EH (cell line): ENCODE measurements at places on chromosomes 3 and 15.

GRCh38 chr15:79410237-79410636, 21.9 kb upstream of the MINAR1 start:
- DNase-seq: peak; percentile 17

- DNase-seq: peak; percentile 7
Observed at GRCh38 chr3:94173673-94174434, 111.0 kb downstream of the NSUN3 start.

GRCh38 chr15:29337156-29337959, 67.7 kb upstream of the NSMCE3 start:
- DNase-seq: peak; percentile 13

DNA sequence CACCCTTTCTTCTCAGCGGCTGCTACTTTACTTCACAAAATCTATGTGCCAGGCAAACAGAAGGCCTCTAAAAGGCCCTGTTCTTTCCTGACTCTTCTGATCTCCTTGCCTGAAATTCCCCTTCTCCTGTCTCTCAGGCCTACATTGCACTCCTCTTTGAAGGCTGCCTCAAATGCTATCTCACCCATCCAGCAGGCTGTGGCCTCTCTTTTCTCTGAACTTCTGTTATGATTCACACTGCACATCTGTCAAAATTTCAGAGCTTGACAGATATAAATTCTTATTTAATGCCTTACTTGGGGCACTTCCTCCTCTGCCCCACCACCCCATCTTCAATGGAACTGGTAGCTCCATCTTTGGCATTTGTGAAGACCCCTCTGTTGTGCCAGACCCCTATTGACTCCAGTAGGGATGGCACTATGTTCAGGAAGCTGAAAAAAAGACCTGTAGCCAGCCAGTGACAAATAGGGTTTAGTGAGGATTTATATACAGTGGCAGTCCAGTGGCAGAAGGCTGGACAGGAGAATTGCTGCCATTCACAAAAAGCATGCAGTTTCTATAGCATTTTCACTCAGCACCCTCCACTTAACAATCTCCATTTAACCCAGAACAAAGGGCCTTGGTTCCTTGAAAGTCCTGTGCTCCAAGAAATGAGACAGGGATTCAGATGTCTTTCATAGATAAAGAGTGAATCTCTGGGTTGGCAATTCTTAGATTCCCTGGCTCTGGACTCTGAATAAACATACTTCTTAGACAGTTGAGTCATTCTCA, 415.8 kb upstream of the GRM7 start:
- DNase-seq: no peak

DNA sequence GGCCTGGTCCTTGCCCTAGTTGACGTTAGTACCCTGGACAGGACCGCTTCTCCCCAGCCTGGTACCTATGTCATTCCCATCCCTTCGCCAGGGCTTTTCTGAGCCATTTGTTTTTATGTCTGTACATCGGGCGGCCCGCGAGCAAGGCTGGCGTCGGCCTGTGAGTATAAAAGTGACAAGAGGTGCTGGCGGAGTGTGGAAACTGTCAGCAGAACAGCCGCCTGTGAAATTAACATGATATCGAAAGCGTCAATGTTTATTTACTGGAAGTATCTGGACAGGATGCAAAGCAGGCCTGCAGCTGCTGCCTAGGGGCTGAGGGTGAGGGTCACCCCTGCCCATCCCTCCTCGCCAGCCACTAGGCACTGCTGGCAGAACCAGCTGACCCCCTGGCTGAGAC, 33.4 kb downstream of the LINGO1 start:
- DNase-seq: no peak

DNA sequence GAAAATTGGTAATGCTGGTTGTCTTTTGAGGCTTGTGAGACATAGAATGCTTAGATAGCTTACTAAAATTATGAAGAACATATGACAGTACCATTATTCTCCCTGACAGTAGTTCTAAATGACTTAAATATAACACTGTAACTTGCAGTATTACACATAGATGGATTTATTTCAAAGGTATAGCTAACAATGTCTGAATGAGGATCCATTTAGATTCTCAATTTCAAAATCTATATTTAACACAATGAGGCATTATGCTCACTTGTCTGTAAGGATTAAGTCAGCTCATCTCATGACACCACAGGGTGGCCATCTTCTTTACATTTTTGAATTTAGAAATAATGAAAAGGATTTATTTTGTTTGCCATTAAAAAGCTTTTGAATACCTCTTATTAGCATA, 108.4 kb downstream of the CCNL1 start:
- no peak for DNase-seq

DNA sequence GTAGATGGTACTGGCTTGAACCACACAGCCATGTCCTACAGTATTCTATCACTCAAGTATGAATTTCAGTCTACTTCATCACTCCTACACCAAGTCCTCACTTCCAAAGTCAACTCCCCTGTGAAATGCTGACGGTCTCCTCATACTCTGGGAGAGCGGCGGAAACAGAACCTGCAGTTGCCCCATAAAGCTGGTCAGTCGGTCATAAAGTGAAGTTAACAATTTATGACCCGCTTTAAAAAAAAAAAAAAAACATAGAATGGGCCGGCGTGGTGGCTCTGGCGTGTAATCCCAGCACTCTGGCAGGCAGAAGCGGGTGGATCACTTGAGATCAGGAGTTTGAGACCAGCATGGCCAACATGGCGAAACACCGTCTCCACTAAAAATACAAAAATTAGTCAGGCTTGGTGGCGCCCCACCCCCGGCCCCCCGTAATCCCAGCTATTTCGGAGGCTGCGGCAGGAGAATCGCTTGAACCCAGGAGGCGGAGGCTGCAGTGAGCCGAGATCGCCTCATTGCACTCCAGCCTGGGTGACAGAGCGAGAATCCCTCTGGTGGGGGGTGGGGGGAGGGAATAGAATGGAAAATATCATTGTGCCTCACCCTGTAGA, 2.1 kb downstream of the TRANK1 start:
- no peak for DNase-seq

DNA sequence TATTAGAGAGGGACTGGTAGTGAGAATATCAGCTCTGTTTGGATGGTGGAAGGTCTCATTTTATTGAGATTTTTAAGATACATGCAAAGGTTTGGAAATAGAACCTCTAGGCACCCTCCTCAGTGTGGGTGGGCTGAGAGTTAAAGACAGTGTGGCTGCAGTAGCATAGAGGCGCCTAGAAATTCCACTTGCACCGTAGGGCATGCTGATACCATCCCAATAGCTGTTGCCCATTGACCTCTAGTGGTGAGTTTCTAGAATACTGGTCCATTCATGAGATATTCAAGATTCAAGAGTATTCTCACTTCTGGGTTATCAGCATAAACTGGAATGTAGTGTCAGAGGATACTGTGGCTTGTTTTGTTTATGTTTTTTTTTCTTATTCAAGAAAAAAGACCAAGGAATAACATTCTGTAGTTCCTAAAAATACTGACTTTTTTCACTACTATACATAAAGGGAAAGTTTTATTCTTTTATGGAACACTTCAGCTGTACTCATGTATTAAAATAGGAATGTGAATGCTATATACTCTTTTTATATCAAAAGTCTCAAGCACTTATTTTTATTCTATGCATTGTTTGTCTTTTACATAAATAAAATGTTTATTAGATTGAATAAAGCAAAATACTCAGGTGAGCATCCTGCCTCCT, 87.2 kb downstream of the TGFBR2 start:
- peak; percentile 77 for DNase-seq

DNA sequence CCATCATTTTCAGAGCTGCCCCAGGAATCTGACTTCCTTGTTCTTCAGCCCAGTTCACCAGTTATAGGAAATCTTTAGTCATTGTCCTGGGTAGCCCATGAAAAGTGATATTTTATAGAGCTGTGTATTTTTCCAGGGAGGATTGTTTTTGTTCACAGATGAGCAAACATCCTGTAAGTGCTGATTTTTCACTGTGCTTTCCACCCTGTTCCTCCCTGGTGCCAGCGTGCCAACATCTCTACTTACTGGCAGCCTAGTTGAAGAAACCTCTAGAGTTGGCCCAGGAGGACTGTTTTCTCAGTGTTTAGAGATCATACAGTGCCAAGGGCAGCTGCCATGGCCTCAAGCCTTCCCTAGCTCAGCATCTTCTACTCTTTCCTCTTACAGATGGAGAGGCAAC, 41.3 kb downstream of the ST6GAL1 start:
- DNase-seq: no peak

GRCh38 chr3:79558943-79559342, 208.9 kb downstream of the ROBO1 start:
- no peak for DNase-seq

DNA sequence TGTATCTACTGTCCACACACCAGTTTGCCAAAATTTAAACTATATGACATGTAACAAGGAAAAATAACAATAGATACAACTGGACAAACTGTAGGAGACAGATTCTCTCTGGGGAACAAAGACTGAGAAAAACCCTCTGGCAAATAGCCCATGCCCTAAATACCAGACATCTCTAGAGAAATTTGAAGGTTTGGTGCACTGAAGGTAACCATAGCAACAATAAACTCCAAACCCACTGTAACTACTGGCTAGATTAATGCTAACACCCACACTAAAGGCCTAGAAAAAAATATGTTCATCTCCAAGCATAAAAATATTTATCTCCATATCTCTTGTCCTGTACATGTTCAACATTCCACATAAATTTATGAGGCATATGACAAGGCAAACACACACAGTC, 267.1 kb downstream of the STXBP5L start:
- no peak for DNase-seq

DNA sequence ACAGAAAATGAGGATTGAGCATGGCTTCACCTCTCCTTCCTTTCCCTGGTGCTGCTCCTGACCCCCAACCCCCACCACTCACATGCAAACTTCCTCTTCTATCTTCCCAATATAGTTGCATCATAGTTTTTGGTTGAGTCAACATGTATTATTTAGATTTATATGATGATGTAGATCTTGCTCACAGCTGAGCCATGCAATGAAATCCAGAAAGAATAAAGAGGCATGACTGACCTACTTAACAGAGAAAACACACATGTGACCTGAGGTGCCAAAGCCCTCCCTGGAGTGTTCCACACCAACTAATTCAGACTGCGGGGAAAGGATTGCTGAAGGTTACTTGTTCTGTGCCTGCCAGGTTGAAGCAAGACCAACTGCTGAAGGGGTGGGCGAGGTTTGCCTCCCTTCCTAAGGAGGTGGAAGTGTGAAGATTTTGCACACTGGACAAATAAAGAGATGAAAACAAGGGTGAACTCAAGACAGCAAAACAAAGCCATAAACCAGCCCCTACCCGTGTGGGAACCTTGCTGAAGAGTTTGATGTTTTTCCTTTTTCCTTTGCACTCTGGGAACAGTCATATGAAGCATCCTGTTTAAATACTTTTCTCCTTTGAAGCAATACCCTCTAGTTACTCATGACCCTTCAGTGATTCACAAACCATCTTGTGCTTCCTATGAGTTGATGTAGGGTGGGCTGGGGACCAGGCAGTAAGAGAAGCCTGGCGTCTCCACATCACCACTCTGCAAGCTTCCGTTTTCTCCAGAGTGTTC, 155.2 kb upstream of the UBE2E1 start:
- peak; percentile 89 for DNase-seq

GRCh38 chr3:57755368-57755675, 787 bp upstream of the SLMAP start:
- DNase-seq: peak; percentile 32

DNA sequence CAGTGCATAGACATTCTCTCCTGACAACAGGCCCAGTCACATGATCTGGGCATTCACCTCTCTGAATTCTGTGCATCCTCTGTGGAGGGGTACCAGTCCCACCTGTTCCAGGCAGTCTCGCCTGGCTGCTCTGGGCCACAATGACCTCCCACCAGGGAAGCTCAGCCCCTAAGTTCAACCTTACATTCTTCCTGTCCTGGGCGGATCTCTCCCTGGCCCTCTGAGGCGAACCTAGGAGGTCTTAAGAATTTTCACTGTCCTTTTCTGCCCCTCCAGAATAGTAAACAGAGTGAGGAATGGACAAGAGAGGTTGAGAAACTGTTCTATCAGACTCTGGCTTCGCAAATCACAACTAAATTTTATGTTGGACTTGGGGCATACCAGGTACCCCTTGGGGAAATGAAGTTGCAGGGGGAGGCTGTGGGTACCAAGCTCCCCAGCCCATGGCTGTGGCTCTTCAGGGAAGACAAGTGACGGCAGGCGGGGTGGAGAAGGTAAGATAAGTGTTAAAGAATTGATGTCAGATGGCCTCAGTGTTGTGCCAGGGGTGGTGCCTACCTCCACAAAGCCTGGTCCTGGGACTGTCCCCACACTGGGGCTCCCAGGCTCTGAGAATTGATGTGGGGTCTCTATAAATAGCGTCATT, 5.3 kb downstream of the SCN5A start:
- no peak for DNase-seq

DNA sequence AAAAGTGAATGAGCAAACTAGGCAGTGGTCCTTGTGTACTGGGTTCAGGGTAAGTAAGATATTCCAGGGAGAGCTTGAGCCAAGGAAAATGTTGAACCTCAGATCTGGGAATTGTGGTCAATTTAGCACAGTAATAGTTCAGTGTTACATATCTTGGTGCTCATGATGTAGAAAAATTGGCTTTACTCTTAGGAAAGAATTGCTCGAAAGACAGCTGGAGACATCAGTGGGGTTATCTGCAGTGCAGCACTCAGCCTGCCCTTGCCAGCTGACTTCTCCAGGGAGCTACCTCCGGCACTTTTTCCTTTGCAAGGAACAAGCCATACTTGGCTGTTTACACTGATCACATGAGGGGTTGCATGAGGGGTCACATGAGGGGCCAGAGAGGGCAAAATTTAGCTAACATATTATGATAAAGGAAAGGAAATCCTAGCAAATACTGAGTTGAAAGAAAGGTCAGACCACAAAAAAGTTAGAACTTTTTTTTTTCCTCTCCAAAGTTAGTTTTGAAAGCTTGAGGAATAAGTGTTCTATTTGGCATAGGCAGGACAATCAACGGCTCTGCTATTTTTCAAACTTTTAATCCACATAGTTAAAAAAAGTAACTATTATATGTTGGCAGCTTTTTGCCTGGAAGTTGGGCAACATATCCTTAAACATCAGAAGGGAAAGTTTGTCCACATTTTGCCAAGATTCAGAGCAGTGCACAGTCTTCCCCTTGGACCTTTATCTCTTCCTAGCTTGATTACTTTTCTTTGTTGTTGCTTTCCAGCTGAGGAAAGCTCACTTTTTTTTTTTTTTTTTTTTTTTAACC, 92.4 kb downstream of the COL6A6 start:
- DNase-seq: no peak

DNA sequence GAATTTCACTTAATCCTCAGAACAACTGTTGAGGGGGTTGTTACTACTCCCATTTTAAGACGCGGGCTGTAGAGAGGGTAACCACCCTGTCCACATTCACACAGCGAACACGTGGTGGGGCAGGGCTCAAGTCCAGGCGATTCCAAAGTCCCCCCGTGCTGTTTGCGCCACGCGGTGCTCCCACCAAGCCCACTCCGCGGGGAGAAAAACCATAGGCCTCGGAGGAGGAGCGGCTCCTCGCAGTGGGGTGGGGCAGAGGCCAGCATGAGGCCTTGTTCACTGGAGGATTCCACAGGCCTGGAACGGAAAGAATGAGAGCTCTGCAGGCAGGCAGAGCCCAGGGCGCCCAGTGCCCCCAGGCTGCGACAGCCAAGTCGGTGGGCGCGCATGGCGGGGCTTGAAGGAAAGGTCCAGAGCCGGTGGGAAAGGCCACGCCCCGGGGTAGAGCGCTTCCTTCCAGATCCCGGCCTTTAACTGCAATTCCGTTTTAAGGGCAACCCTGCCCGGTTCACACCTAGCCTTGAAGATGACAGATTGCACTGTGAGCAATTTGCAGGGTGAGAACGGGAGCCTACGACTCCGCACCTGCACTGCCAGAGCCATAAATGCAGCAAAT, 161.8 kb upstream of the TBL1XR1 start:
- DNase-seq: no peak
